Stimulated activated CD4-positive, alpha-beta T cell treated with anti-CD3 and anti-CD28 coated beads, TNF-alpha, amount 100 ng/mL, for 24 hours (primary cell): ENCODE measurements at places on chromosomes 11 and 22.
A peak's percentile ranks its signal among the peaks of the same experiment; 100 is the strongest.

- DNase-seq: peak; percentile 5
Observed at GRCh38 chr22:35538801-35539321, 1.8 kb upstream of the RASD2 start.

DNA sequence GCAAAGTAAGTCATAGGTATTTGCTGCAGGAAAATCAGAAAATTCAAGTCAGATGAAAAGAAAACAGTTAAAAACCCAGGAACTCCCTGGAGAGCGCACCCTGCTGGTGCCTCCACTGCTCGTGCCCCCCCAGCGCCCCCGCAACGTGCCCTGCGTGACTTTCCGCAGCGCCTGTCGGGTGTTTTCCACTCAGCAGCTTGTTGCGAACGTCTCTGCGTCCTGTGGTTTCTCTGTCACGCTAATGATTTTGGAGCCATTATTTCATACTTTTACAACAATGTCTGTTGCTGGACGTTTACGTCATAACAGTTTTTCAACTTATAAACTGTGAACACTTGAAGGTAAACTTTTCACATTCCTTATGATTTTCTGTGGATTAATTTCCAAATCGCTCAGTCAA lies 5.0 kb downstream of the CRELD2 start:
- no peak for DNase-seq

DNA sequence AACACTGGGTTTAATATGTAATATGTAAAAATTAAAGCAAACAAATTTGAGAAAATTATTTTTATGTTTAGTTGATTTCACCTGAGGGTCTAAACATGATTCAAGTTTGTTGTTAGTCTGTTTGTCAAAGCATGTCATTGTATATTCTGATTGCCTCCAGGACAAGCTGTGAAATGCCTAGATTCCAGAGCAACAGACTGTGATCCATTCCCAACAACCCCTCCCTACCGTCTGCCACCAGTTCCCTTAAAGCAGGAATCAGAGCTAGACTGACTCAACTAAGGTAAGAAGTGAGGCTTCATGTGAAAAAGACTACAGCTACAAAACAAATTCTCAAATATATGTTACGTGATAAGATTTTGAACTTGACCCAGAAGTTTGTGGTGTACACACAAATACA lies 304.2 kb downstream of the RAB38 start:
- no peak for DNase-seq

- DNase-seq: no peak
Observed at GRCh38 chr11:72263361-72263760, 19.4 kb upstream of the PHOX2A start.

DNA sequence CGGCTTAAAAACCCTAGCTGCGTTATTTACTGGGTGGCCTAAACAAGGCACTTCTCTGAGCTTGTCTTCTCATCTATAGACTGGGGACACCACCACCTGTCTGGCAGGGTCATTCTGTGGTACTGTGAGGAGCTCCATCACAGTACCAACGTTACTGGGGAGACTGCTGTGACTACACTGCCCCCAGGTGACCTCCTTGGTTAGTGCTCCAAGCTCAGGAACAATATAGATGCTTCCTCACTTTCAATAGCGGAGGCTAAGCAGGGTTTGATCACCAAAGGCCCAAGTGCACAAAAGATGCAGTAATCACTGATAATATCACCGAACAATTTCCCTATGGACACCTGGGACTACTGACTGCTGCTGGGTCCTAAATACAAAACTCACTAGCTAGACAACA lies 18.8 kb downstream of the PRPF19 start:
- DNase-seq: no peak

DNA sequence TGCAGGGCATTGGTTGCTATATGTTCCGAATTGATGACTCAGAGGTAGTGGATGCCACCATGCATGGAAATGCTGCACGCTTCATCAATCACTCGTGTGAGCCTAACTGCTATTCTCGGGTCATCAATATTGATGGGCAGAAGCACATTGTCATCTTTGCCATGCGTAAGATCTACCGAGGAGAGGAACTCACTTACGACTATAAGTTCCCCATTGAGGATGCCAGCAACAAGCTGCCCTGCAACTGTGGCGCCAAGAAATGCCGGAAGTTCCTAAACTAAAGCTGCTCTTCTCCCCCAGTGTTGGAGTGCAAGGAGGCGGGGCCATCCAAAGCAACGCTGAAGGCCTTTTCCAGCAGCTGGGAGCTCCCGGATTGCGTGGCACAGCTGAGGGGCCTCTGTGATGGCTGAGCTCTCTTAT lies 5.4 kb upstream of the TTC36 start:
- DNase-seq: no peak

GRCh38 chr11:46119352-46120216 lies 1.7 kb downstream of the PHF21A start:
- peak; percentile 46 for DNase-seq

DNA sequence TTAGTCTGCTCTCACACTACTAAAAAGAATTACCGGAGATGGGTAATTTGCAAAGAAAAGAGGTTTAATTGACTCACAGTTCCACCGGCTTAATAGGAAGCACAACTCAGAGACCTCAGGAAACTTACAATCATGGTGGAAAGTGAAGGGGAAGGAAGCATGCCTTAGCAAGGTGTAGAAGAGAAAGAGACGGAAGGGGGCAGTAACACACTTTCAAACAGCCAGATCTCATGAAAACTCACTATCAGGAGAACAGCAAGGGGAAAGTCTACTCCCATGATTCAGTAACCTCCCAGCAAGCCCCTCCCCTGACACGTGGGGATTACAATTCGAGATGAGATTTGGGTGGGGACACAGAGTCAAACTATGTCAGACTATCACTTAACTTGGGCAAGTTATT lies 236.6 kb upstream of the ANO3 start:
- DNase-seq: no peak

DNA sequence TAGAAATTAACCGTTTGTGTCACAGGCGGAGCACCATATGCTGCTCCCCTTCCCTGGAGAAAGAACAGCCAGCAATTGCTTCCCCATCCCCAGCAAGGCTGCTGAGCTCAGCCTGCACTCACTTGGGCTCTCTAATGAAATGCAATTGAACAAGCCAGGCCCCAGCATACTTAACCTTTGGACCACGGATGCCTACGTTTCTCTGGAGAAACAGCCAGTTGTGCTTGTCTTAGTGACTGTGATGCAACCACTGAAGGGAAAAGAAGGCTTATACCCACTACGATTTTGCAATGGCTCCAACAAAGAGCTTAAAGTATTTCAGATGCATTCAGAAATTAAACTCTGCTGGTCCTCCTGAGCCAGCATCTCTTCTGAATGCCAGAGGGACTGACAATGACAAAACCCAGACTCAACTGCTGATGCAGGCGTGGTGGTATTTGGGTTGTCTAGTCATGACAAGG lies 51.3 kb upstream of the SESN3 start:
- DNase-seq: no peak

DNA sequence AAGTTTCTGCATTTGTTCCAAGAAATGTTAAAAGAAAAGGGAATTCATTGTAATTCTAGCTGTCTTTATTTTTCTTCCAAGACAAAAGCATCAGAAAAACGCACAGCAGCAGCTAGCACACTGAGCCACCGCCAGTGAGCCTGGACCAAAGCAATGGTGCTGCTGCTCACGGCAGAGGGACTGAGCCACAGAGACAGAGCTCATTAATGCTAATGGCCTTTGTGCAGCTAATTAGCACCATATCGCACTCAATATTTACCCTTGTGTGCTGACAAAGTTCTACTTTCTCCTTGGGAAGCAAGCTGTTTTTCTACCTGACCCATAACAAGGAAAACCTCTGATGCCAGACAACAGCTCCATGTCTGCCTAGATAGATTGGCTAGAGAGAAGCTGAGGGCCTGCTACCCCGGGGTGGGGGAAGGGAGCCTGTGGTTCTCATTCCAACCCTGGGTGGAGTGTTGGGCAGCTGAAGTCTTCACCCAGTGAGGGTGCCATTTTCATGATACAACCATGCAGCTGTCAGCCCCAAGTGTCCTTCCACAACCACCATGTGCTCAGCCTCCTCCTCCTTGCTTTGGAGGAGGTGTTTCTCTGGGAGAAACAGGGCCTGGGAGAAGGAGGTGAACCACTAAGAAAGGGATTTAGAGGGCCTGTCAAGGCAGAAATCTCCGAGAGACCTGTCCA lies 131.1 kb upstream of the NCAM1 start:
- DNase-seq: no peak

GRCh38 chr11:3058753-3059664 lies 1.8 kb upstream of the CARS1 start:
- DNase-seq: no peak

DNA sequence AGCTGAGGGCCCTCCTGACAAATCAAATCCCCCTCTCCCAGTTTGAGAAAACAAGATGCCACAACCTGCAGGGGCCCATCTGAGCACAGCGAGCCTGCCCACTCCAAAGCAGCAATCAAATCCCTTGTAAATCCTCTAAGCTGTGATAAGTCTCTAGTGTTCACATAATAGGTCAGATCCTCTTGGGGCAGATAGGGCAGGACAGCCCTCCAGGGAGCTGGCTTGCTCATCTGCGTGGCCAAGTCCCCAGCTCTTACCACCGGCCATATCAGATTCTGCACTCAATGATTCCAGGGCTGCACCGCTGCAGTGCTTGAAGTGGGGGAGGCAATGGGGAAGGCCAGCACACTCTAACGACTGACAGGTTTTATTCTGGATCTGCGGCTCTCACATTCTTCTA lies 29.6 kb upstream of the FLI1 start:
- DNase-seq: no peak

DNA sequence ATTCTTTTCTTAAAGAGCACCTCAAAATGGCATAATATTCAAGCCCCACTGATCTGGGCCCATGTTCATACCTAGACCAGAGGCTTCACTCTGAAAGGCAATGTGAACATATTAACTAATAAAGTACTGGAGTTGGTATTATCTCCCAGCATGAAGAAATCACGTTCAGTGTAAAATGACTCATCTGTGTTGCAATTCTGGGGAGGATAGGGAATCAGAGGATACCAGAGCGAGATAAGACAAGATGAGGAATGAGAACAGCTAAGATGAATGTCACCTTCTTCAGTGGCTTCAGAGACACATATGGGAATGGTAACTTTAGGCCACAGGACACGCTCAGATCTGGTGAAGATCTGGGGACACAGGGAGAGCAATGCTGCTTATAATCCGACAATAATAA lies 121.1 kb downstream of the NTM start:
- DNase-seq: no peak

GRCh38 chr22:39589875-39590274 lies 19.3 kb downstream of the CACNA1I start:
- no peak for DNase-seq

- DNase-seq: no peak
Observed at GRCh38 chr22:35555483-35555890, 14.9 kb downstream of the RASD2 start.

- DNase-seq: no peak
Observed at GRCh38 chr11:76156971-76157427, 49.3 kb downstream of the WNT11 start.
